GM12878 (cell line): ENCODE measurements at places on chromosomes 6 and 20.

DNA sequence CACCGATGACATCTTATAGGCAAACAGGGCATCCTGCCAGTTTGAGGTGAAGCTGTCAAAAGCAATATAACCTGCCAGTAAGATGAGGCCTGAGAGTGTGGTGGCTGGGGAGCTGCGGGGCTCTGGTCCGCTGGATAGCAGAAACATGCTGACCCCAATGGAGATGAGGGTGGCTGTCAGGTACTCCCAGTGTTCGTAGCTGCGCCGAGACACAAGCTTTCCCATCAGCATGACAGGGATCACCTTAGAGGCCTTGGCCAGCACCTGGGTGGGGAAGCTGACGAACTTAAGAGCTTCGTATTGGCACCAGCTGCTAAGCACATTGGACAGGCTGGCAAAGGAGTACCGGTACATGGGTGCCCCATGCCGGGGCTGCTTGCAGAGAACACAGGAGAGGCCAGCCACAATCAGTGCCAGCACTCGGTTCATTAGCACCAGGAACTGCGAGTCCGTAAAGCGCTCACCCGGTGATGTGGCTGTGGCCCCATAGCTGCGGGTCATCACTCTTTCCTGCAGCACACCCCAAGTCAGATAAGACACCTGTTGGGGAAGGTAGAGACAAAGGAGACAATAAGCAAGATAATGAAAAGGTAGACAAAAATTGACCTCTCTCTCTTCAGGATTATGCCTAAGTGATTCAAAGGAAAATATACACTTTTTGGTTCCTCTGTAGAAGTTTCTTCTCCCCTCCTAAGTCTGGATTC, 2.1 kb downstream of the SLC35B2 start:
- no peak for DNase-seq

DNA sequence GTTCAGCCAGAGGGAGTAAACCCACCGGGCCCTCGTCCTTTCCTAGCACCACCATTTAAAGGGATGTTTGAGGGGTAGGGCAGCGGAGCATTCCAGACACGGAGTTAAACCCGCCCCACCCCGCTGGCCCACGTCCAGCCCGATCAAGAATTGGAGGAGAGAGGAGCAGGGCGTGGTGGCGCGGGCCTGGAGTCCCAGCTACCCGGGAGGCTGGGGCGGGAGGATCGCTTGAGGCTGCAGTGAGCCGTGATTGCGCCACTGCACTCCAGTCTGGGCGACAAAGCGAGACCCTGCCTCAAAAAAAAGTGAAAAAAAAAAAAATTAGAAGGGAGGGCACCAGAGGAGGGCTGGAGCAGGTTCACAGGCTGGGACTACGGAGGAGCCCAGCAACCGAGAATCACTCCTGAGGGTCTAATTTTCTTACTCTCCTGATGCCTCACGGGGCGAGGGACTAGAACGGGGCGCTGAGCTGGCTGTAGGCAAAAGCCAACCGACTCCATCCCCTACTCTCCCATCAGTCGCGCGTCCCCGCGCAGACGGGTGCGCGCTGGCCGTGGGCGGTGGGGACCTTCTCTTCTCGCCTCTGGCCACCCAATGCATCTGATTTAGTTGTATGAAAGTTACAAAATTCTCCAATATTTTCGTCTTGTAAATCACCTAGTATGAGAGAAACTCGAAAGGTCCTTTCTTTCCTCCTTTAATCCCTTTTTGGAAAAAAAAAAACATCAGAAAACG, 6.1 kb upstream of the HSPA1B start:
- no peak for DNase-seq

DNA sequence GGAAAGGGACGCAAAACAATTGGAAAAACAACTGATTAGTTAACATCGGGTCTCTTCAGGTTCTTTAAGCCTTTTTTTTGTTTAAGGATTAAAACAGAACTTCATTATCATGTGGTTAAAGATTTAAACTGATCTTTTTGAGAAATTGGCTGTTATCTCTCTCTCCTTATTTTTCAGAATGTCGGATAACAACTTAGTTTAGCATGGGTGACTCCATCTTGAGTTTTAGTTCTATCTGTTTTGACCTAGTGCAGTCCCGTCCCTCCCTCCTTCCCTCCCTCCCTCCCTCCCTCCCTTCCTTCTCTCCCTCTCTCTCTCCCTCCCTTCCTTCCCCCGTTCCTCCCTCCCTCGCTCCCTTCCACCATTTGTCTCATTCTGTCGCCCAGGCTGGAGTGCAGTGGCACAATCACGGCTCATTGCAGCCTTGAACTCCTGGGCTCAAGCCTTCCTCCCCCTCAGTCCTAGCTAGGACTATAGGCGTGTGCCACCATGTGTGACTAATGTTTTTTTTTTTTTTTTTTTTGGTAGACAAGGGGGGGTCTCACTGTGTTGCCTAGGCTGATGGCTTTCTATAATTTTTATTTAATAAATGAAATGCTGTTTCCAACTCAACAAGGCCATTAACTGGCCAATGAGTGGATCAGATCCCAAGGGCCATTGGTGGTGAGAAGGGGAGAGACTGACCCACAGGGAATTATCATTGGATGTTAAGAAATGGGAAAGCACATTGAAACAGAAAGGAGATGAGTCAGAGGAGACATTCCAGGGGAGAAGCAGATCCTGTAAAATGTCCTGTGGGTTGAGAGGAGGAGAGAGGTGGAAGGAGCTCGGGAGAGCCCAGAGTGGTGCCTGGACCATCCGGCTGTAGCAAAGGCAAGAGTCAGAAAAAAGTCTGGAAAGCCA, 13.6 kb downstream of the BAK1 start:
- DNase-seq: no peak

DNA sequence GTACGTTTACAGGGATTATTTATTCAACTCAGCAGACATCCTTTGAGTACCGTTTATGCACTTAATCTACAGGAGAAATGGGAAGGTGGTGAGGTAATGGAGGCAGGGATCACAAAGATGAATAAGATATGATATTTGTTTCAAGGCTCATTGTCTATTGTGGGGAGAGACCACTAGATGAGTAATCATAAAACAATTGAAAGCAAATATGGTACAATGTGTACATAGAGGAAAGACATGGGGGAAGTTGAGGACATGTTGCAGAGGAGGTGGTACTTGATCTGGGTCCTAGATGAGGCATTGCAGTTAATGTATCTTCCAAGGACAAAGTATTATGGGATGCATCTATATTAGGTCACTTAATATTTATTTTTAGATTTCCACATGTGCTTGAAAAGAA, 13.7 kb upstream of the CDC5L start:
- no peak for DNase-seq

DNA sequence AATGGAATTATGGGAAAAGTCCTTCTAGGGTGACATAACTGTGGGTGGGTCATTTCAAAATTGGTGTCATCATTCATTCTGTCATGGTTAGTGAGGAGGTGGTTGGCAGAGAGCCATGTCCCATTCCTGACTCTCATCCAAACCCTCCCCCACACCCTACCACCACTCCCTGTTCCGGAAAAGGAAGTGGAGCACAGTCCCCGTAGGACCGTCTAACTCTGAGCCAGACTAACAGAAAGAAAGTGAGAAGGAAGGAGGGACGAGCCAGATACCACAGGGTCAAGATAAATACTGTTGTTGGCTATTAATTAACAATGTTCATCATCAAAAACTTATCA, 4.8 kb downstream of the TRIM10 start:
- DNase-seq: no peak

GRCh38 chr20:42164121-42164890, 546.1 kb upstream of the CHD6 start:
- DNase-seq: no peak

DNA sequence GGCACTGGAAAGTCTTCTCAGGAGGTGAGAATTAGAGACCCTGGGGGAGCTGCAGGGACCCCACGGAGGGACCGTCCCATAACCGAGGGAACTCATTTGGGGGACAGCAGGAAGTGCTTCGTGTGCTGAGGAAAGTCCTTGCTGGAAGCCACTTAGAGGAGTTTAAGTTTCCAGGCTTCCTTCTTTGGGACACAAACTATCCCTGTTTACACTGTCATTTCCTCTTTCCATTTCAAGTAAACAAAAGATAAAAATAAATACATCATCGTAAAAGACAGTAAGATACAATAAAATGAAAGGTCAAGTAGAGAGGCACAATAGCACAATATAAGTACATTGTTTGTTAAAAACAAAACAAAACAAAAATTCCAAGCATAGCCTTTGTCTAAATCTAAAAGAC, 101.2 kb downstream of the TTLL2 start:
- DNase-seq: no peak

- DNase-seq: no peak
Measured at GRCh38 chr6:137692308-137692707, 174.8 kb upstream of the TNFAIP3 start.
